ENCODE measurements at places on chromosomes 12 and 14.
A peak's percentile ranks its signal among the peaks of the same experiment; 100 is the strongest.

DNA sequence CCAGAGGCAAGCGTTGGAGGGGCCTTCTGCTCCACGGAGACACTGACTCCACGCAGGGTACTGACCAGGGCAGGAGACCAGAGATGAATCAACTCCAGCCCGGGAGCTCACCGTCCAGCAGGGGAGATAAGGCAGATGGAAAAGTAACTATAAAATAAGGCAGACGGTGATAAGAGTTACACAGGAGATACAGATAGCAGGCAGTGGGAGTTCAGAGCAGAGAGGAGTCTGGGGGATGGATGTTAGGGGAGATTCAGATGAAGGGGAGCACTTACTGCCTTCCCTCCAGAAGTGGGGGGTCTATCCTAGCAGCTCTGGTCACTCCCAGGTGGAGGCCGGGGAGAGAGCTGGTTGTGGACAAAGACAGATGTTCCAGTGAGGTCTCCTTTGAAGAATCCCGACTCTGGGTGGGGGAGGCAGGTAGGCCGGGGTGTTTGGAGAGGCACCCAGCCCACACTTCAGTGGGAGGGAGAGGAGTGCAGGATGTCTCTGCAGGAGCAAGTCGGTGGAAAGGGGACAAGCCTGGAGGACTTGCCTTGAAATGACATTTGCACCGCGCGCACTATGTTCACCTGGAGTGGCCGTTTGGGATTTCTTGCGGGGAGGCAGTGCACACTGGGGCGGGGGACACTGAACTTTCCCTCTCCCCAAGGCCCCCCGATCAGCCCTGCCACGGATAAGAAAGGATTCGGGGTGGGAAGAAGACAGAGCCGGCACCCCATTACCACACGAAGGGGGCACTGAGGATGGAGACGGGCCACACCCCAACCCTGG, 1.2 kb downstream of the PITPNM2 start:
- peak; percentile 37 for DNase-seq

DNA sequence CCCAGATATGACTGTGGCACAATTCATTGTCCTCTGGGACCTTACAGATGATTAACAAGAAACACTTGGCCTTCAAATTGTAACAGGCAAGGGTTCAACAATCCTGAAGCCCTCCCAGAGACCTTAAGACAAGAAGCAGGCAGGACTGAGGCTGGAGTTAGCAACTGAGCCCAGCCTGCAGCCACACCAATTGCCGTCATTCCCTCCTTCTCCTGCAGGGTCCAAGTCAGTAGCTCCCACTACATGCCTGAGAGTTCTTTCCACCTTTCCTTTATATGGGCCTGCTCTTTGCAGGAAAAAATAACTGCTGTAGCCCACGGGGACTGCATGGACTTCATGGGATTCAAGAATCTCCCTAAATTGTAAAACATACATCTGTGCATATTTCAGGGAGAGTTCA, 2.4 kb upstream of the SERPINA4 start:
- no peak for DNase-seq

DNA sequence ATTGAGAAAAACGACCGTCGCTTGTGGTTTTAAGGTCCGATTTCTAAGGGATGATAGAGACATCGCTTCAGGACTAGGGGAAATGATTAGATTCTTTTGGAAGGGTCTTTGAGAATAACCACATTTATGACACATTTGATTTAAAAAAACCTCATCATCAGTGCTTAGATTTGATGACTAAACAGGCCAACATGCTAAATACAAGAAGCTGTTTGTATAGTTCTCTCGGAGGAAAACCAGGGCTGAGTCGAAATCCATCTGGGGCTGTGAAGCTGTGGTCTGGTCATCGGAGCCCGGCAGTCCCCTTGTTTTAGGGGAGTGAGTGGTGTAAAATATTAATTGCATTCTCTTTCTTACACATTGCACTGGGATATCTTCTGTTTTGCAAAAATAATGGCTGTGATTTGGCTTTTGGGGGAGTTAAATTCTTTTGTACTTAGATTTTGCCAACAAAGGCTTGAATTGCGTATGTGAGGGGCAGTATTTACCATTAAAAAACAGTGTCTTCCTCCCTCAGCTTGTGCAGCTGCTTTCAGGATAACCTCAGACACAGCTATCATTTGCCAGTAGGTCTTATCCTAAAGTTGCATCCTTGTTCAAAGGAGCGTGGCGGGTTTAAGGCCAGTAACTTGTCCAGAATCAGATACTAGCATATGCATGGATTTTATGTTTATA, 550 bp downstream of the GNG2 start:
- peak; percentile 57 for DNase-seq

DNA sequence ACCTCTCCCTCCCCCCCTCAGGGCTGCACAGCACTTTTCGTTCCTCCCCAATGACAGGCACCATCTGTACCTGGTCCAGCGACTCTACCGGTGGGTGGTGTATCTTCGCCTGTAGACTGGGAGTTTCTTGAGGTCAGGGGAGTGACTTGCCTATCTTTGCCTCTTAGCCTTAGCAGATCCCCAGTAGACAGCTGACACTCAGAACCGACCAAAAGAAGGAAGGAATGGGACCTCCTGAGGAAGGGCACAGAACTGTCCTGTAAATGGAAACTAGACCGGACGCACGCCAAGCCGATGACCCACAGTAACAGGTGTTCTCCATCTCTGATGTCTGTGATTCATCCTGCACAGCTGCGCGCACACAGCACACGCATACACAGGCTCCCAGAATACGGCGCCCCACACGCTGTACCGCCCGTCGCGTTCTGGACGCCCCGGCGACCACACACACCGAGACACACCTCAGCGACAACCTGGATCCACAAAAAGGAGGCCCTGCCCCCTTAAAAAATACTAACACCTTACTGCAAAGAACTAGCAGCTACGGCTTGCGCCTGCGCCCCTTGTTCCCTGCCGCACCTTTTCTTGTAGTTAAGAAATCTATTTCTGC, 673 bp upstream of the TTC9 start:
- peak; percentile 56 for DNase-seq

- DNase-seq: no peak
These were observed 224.9 kb upstream of the SLC16A7 start for GRCh38 chr12:59370933-59371332.

DNA sequence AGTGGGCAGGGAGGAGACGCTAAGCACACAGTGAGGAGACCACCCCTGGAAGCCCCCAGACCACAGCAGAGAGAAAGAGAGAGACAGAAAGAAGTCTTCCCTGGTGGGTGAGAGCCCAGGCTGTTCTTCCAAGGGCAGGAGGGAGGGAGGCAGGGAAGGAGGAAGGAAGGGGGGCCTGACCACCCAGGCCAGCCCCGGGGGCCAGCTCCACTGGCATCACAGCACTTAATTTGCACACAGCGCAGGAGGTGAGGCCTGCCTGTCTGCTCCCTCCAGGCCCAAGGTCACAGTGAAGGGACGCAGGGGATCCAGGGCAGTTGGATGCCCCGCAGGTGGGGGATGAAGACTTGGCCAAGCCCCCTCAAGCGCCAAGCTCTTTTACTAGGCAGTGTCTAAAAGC, 141.9 kb upstream of the C14orf180 start:
- no peak for DNase-seq

- DNase-seq: peak; percentile 83
These were observed 17.4 kb upstream of the GALNT16 start for GRCh38 chr14:69242311-69243224.

DNA sequence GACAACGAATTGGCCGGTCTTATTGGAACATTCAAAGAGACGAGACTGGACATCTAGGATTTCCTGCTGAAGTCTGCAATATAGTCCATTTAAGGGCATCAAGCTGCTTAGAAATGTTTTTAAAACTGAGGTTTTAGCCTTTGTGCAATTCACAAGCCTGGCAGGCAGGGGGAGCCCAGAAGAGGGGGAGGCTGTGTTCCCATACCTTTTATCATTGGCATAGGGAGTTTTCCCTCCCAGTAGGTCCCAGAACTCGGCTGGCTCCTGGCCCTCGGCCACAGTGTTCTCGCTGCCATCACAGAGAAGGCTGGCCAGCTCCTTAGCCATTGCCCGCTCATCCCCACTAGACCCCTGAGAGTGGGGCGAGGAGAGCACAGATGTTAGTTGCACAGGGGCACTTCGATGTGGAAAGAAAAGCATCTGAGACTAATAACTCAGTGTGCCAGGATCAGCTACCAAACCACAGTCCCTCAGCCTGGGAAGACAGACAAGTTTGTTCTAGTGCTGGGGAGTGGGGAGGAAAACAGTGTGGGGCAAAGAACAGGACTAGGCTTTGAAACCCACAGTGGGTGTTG, 15.1 kb downstream of the AVIL start:
- peak; percentile 79 for DNase-seq

All from G401 (cell line).